ENCODE measurements at places on chromosomes 5 and 9.

DNA sequence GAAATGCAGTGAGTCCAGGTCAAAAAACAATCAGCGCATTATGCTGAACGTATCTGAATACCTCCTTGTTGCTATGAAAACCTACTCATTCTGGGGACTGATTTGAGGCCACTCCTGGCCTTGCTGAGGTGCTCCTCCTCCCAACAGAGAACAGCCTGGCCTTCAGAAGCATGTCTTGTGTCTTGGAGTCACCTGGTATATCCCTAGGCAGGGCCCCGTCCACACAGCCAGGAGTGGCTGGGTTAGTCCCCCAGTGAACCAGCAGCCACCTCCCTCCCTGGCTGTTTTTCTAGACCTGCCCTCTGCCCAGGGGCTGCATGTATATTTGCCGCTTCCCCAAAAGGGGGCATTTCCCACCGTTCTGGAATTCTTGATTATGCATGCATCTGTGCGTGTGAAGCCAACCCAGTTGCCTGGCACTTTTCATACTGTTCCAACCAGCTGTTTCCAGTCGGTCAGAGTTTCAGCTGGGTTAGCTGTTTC lies 99.2 kb upstream of the SPATA31C2 start:
- DNase-seq = no peak

DNA sequence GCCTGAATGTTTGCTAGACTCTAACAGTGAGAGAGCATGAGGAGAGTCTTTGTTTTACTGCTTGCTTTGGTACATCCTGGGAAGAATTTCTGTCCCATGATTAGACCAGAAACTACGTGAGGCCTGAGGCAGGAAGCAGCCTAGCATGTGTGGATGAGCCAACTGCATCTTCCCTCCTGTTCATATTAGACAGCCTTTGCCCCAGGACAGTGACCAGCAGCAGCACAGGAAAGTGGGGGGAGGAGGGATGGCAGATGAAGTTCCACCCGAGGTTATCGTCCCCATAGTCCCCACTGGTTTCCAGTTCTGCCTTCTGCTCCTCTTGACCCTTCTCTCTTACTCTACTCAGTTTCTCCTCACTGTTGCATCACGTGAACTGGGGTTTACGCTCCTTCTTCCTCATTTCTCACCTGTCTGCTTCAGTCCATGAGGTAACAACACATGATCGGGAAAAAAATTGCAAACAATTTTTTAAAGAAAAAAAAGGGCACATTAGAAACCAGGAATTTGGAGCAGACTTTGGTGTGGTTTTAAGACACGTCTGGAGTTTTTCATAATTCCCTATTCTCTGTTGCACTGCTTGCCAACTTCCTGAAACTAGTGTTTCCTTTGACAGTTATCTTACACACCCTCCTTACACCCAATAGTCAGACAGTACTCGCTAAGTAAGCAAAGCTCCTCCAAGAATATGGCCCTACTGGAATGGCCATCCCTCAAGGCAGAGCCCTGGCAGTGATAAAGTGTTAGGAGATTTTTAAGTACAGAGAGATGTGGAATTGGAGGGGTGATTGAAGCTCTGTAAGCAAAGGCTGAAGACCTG lies 84.1 kb downstream of the SNX18 start:
- no peak for DNase-seq

DNA sequence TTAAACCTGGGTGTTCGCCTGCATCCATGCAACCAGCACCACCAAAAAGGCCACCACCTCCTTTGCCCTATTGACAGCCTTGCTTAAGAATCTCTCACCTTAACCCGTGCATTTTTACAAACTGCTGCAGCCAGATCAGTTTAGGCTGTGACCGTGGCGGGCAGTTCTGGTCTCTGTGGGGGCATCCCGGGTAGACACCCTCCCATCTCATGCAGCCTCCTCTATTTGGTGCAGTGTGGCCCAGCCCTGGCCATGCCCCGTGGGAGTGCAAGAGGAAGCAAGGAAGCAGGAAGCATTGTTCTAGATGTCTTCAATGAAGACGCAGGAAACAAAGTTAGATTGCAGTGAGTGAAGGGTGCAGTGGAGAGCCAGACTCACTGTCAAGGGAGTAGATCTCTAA lies 108.8 kb upstream of the MVB12B start:
- no peak for DNase-seq

DNA sequence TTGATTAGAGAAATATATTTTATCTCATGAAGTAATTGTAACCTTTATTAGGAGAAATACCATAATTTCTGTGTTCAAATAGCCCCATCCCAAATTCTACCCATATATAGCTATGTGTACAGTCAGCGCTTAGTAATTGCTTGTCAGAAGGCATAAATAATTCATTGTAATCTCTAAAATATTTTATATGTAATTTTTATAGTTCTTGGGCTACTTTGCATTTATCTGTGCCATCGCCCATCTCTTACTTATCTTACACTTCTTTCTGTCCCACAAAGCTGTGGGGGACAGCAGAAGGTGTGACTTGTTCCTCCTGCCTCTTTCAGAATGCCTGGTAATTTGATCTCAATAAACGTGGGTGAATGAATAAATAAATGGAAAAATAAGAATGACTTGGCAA lies 5.5 kb downstream of the ADAMTSL1 start:
- no peak for DNase-seq

- no peak for DNase-seq
These were observed 54.6 kb downstream of the LRRC70 start for GRCh38 chr5:62633243-62633642.

- no peak for DNase-seq
These were observed 75.8 kb downstream of the DPYSL3 start for GRCh38 chr5:147434049-147434448.

DNA sequence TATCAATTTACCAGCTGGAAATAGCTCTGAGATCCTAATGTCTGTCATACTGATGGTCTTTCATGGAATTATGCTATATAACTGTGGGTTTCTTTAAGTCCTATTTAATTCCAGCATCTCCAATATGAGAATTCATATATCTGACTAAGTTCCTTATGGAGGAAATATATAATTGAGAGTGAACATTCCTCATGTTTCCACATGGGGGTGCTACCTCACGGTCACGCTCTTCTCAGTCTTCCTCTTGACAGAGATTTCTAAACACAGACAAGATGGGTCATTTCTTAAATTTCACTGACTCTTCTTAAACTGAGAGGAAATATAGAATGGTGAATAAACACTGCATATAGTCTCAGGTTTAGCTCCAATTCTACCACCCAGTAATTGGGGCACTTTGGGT lies 212.1 kb downstream of the SLF1 start:
- peak; percentile 23 for DNase-seq

GRCh38 chr5:180492226-180492903 lies 1.8 kb upstream of the CNOT6 start:
- DNase-seq = no peak

- DNase-seq = no peak
These were observed 85.5 kb downstream of the YIPF5 start for GRCh38 chr5:144084971-144085370.

- DNase-seq = no peak
These were observed 319.1 kb downstream of the NTRK2 start for GRCh38 chr9:84988621-84989020.

DNA sequence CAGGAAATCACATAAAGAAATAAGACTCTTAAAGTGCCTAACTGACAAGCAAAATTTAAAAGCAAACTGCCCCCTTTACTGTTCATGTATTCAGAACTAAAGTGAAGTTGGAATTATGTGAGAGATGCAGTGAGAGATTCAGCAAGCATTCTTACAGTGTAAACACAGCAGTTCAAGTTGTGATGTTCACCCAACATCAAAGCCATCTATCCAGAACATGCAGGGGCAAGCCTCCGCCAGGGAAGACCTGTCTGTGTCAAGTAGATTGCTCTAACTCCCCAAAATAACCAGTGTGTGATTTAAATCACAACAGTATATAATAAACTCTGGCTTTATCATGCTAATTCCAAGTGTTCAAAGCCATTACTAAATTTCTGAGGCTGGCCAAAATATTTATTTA lies 233.3 kb downstream of the BNC2 start:
- DNase-seq = no peak

GRCh38 chr5:112329419-112330090 lies 89.5 kb downstream of the EPB41L4A start:
- no peak for DNase-seq

DNA sequence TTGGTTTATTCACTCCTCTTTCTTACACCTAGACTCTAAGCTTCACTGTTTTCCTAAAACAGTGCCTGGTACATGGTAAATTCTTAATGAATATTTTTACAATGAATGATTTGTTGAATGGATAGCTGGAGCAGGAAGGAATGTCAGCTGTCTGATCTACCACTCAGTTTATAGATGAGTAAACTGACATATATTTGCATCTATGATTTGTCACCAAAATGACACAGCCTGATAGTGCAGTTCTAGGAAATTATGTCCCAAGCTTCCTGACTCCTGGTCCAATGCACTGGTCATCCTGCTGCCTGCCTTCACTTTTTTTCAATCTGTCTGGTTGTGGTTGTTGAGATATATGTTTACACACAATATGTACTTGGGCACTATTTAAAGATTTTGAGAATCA lies 651.7 kb upstream of the WWC1 start:
- DNase-seq = no peak

DNA sequence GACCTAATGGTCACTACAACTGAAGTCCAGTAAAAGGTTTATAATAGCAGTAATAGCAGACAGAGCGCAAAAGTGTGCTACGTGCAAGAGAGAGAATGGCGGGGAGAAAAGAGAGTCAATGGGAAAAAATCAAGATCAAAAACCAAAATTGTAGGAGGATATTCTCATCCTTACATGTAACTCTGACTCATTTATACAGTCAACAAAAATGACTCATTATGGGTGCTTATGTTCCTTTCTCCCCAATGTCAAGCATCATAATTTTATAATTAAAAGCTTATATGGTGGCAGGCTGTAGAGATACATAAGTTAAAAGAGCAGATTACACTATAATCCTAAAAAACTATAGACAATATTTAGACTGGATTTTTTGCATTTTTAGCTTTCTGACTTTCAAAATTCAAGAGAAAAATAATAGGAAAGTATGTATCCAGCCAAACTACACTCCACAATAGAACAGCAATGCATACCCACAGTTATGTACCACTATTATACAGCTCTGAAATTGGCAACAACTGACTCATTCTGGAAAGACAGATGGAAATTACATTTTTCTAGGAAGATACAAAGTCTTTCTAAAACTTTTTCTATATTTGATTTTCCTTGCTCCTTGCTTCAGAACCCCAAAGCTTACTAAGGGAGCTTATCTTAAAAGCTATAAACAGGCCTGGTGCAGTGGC lies 78.4 kb downstream of the PLPP1 start:
- no peak for DNase-seq

DNA sequence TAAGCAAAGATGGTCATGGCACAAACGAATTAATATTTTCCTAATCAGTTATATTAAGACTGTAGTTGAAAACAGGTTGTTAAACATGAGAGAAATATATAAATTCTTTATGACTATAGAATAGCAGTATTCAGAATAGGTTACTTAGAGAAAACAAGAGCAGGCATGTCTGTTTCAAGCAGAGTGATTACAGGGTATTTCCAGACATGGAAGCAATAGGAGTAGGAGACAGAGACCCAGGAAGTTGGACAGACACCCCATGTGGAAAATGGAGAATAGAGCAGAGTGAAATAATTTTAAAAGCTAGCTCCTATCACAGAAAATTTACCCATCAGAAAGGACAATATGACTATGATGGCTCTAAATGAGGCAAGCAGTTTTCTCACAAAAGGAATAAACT lies 111.5 kb downstream of the IZUMO3 start:
- no peak for DNase-seq

Measured in ACHN (cell line).